Activated T-cell treated with anti-CD3 and anti-CD28 coated beads for 1 hour (primary cell): ENCODE measurements at places on chromosomes 3 and 15.

DNA sequence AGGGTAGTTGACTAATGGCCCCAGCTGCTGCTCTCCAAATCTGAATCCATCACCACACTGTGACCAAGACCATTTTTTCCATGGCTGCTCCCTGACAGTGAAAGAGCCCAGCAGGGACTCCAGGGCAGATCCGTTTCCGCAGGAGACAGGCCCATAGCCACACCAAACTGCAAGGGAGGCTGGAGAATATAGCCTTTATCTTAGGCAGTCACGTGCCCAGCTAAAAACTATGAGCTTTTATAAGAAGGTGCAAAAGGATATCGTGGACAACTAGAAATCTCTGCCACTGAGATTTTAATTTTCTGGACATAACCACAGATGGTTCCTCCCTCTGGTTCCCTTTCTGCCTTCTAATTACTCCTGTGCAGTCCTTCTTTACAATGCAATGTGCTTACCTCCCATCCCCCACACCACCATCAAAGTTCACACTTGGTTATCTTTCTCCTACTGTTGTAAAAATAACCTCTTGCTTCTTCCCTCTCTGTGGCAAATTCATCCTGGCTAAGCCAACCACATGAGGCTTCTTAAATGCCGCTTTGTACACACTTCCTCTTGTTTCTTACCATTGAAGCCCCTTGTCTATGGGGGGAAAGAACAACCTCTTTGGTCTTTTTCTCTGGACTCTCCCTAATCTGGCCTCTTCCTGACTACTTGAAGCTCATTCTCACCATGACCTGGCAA is 233.7 kb downstream of the SHQ1 start:
- no peak for DNase-seq

- DNase-seq: no peak
Measured at GRCh38 chr3:115388811-115389210, 234.5 kb upstream of the GAP43 start.

GRCh38 chr3:137106612-137107240 is 148.9 kb downstream of the IL20RB start:
- DNase-seq: no peak

DNA sequence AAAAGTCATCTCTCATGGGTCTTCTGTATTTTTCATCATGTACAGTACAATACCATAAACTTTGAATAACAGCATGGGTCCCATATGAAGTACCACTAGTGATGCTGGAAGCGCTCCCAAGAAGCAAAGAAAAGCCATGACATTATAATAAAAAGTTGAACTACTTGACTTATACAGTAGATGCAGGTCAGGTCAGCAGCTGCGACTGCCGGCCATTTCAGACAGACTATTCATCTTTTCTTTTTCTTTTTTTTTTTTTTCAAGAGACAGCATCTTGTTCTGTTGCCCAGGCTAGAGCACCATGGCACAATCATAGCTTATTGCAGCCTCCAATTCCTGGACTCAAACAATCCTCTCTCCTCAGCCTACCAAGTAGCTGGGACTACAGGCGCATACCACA is 10.2 kb downstream of the RAF1 start:
- no peak for DNase-seq

- peak; percentile 46 for DNase-seq
Measured at GRCh38 chr3:10164546-10165393, at the start of gene IRAK2. Gene IRAK2 (plus strand): TSS chr3:10164919. CDS start chr3:10164955, 36 bp downstream.

DNA sequence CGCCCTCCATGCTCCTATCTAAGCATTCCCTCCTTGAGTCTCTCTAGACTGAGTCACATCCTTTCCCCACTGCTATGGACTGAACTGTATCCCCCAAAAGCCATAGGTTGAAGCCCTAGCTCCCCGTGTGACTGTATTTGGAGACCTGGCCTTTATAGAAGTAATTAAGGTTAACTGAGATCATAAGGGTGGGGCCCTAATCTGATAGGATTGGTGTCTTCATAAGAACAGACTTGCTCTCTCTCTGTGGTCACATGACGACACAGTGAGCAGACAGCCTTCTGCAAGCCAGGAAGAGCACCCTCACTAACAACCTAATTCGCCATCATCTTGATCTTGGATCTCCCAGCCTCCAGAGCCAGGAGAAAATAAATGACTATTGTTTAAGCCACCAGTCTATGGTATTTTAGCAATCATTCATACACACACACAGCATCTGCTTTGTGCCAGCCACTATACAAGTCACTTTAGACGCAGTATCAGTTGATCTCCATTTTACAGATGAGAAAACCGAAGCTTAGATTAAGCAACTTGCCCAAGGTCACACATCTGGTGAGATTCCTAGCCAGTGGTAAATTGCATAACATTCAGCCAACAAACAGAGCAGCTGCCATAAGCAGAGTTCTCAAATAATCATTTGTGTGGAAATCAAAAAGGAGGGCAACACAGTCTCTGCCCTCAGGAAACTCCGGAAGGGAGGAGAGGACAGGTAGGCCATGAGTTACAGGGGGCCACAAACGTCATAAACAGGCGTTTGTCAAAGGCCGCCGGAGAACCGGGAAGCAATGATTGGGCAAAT is 66.3 kb upstream of the HES1 start:
- DNase-seq: no peak

- DNase-seq: no peak
Measured at GRCh38 chr15:68489421-68489820, 57.5 kb upstream of the ITGA11 start.

- DNase-seq: no peak
Measured at GRCh38 chr15:80531388-80531787, 127.2 kb downstream of the ARNT2 start.

DNA sequence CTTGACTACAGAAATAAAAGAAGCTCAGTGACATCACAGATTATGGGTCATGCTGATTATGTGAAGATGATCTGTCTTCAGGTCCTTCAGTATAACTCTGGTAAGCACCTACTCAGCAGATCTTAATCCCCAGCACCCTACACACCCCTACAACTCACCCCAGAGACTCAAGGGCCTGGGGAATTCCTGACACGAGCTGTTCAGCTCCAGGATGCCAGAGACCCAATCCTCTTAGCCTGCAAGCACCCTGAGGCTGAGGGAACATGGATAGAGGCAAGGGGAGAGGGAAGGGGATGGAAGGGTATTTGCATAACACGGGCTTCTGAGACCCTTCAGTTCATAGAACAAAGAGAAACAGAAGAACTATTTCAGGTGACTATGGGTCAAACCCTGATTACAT is 13.0 kb downstream of the GLB1 start:
- DNase-seq: no peak

DNA sequence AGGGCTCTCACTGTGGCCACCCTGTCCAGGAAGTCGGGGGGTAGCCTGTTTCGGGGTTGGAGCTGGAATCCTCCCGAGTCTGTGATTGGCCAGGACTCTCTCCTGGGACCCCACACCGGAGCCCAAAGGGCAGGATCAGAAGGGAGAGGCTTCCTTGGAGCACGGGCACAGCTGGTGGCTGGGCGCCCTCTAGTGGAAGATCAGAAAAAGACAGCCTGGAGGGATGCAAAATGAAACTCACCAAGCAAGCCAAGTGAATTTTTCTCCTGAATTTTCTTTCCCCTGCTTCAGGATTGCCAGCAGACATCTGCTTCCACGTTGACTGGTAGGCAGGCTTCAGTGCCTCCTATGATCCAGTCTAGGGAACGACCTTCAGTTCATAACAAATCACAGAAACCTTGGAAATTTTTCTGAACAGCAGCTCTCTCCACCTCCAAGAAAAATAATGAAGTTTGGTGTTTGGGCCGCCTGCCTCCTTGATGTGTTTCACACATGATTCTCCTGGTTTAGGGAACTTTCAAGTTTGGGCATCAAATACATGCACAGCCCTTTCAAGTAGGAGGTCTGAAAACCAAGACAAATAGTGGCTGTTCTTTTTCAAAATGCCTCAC is 224.6 kb downstream of the VPS13C start:
- DNase-seq: peak; percentile 46

DNA sequence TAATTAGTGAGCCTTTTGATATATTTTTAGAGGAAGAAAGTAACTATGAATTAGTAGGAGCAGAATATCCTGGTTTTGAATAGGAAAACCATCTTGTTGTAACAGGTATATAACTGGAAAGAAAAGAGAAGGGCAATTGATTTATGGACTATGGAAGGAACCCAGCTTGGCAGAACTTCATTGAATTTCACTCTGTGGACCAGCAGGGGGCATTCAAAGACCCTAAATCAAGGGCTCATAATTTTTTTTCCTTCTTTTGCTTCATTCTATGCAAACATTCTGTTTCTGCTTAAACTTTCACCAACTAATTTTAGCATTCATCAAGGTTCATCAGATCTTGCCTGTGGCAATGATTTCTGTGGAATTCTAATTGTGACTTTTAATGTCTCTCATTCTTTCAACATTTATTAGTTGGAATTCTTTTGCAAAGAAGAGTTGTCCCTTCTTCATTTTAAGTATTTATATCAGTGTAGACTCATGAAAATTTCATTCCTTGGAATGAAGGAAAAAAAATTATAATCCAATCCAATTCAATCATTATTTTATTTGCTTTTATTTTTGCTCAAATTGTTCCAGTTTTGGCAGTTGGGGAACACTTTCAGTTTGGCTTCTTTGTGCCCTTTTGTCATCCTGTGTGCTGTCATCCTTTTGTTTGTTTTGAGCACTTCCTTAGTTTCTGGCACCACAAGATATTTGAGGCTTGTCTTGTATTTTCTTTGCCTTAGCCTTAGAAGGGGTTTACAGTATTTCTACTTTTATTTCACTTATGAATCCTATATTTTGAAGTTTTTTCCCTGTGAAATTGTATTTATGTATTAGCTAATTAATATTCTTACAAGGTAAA is 30.4 kb downstream of the NXPE3 start:
- DNase-seq: no peak

DNA sequence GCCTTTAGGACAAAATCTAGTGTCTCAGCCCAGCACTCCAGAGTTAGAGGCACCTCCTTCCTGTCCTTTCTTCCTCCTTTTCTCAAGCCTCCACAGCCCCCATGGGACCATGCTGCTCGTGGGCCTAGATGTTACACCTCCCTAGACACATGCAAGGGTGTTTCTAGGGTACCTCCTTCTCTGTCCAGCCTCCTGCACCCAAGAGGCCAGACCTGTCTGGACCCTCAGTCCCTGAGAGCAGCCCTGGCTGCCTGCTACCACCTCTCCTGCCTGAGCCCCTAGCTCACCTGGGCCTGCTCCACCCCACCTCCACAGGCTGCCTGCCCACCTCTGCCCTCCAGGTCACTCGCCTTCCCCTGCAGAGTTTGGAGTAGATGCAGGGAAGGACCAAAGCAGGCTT is 5.2 kb downstream of the LOXL1 start:
- no peak for DNase-seq

DNA sequence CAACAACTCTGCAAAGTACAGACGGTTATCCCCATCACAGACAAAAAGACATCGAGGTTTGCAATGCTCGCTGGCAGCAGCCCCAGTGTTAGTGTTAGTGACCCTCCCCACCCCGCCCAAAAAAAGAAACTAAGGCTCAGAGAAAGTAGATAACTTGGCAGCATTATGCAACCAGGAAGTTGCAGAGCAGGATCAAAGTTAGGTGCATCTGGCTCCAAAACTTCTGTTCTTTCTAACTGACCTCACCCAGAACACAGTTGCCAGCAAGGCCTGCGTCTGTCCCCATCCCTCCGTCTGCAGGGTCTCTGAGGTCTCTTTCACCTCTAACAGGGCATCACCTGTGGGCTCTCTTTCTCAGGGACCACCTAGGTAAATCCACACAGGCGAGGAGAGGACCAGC is 51.5 kb downstream of the BDH1 start:
- DNase-seq: no peak

- DNase-seq: no peak
Measured at GRCh38 chr3:186307594-186308221, 54.3 kb downstream of the DGKG start.
